ENCODE measurements at places on chromosomes 16 and 17.

DNA sequence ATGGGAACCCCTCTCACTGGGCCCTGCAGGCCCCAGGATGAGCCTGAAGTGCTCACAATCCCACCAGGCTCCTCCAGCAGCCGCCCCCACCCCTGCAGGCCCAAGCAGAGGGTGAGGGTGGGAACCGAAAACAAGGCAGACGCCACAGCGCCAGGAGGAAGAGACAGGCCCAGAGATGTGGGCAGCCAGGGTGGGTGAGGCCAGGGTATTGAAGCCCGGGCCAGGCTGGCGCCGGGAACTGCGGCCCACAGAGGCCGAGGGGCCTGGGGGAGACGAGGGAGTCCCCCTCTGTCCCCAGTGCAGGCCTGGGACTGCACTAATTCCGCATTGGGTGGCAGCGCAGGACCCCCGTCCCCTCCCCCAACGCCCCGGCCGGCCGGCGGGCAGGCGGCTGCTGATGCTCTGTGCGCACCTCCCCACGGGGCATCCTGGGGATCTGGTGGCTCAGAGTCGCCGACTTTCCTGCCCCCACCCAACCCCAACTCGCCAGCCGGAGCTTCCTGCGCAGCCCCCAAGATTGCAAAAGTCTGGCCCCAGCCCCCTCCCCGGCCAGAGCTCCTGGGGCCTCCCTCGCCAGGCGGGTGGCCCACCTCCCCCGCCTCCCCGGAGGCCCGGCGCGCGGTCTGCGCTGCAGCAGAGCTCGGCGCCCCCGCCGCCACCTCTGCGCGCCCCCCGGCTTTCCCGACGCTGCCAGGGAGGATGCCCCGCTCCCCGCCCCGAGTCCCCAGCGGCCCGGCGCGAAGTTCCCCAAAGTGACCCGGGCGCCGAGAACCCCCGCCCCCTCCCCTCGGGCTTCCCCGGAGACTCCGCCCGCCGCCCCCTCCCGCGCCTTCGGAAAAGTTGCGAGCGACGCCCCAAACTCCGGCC, 107.8 kb downstream of the ENGASE start:
- DNase-seq = no peak

DNA sequence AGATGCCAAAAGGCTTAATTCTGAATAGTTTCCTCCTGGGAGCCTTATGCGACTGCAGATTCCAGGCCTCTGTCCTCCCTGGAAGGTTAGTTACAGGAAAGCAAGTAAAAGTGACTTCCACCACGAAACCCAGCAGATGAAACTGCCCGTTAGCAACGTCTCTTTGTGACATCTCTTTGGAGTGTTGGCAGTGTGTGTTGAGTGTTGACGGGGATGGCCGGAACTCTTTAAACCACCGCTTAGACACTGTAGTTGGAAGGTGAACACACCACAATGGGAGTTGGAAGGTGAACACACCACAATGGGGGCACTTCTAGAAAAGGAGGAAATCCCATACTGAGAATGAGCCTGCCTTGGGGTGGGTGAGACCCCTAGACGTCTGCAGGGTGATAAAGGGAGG, 858 bp downstream of the SKAP1 start:
- no peak for DNase-seq

GRCh38 chr16:86515777-86516622, 5.7 kb downstream of the FOXF1 start:
- DNase-seq = no peak

GRCh38 chr16:59045501-59045900, 311.4 kb upstream of the GOT2 start:
- DNase-seq = no peak

Data from stimulated activated CD8-positive, alpha-beta memory T cell treated with anti-CD3 and anti-CD28 coated beads, Interleukin-7, amount 100 ng/mL, for 24 hours (primary cell).